Stimulated activated CD4-positive, alpha-beta T cell treated with anti-CD3 and anti-CD28 coated beads, Interleukin-12 subunit alpha, Interleukin-12 subunit beta, amount 100 ng/mL, for 4 hours (primary cell): ENCODE measurements at places on chromosomes 7 and 10.

GRCh38 chr10:5018134-5018533 is 14.5 kb upstream of the AKR1C2 start:
- no peak for DNase-seq

DNA sequence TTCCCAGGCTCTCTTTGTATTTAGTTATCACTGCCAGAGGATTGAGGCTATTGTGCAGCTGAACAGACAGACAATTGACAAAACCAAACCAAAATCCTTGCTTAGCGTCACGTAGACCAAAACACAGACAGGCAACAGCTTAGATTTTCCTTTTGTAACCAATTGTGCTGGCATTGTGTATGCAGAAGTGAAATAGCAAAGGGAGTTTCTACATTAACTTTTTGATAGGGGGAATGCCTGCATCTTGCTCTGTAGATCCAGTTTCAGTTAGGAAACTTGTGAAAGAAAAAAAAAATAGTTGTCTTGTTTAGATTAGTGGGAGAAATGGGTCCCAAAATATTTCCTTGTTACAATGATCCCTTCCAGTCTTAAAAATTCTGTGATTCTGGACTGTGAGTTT is 333.8 kb downstream of the BBS9 start:
- DNase-seq: no peak

DNA sequence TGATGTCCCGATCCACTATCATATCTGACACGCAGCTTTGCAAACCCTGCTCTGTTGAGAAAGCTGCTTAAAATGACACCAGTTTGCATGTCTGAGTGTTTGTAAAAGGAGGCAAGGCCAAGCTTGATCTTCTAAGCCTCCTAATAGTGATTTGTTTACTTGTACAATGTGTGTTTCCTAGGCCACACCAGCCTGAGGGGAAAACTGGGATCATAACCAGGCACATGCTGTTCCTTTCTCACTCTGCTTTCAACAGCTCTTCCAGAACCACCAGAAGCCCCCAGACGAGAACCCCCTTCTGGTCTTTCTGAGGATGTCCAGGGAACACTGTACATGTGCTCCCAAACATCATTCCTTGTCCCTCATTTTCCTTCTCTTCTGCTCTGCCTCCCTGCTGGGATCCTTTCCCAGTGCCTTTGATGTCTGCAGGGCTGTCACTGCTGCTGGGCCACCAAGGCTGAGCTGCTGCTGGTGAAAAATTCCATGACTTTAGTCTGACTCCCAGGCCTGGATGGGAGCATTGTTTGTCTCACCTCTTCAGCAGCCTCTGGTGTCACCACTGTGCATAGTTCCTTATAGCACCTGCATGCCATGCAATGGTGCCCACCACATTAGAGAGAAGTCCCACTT is 4.0 kb upstream of the LGI1 start:
- no peak for DNase-seq

- DNase-seq: no peak
Observed at GRCh38 chr10:5089865-5090264, 4.3 kb upstream of the AKR1C3 start.

GRCh38 chr10:76942628-76943416 is 694.8 kb downstream of the KCNMA1 start:
- DNase-seq: no peak

- DNase-seq: peak; percentile 76
Observed at GRCh38 chr10:102449321-102450123, 1.8 kb downstream of the C10orf95 start.

DNA sequence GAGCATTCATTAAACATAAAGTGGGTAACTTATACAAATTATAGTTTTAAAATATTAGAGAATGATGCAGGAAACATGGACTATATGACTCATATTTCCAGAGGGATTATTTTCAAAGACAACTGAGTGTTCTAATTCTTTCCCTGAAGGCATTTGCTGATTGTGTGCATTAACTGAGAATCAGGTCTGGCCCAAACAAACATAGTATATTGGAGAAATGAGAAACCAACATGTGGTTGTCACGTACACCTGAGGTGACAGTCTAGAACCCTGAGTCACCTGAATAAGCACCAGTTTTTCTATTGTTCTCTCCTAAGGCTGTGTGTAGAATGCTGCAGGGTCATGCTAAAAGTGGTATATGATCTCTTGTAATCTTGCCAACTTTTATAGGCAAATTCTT is 1125.7 kb downstream of the XPNPEP1 start:
- DNase-seq: no peak

GRCh38 chr10:311901-312665 is 176.8 kb downstream of the ZMYND11 start:
- no peak for DNase-seq

DNA sequence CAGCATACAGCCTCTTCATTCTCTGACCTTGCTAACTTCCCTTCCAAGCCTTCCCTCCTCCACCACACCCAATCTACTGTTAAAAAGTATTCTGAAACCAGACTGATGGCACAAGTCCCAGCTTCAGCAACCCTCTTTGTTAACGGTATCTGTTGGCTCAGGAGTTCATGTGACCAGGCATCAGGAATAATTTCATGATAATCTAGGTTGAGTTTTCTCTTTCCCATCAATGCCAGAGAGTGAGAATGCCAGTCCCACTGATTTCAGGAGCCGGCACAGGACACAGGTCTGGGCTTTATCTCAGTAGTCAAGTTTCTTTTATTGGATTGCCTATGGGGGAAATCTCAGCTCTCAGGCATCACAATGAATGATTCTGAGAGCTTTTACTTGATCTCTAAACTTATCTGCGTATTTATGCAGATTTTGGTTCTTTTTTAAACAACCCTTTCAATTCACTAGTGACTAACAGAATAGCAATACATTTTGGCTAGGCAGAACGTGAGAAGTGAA is 231.0 kb upstream of the LYZL1 start:
- no peak for DNase-seq

- no peak for DNase-seq
Observed at GRCh38 chr7:18590241-18590640, 94.7 kb downstream of the HDAC9 start.
